MG63 (cell line): ENCODE measurements at places on chromosomes 5 and 9. TPM values are rescaled to one million over a fixed set of nuclear protein-coding genes. Genes with fewer than 3 reads are reported as not detected.

DNA sequence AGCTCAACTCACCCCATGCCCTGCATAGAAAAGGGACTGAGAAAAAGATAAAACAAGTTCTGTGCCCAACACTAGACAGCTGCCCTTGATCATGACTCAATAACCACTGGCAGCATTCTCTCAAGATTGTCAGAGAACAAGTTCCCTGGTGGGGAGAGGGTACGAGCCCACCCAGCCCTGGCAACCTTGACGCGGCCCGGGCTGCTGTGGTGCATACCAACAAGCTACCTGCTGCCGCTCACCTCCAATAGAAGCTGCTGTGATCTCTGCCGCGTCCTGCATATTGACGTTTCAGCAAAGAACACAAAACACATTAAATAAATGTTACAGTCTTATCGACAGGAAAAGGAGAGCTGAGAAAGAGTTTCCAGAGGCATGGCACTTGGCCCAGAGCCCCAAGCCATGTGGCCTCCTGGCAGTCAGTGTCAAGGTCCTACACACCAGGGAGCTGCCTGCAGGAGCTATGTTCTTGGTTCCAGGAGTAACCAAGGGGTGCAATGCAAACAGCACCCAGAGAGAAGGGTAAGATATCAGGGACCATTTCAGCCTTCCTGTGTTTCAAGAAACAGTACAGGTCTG is 28.3 kb downstream of the WHRN start:
- DNase-seq: no peak

DNA sequence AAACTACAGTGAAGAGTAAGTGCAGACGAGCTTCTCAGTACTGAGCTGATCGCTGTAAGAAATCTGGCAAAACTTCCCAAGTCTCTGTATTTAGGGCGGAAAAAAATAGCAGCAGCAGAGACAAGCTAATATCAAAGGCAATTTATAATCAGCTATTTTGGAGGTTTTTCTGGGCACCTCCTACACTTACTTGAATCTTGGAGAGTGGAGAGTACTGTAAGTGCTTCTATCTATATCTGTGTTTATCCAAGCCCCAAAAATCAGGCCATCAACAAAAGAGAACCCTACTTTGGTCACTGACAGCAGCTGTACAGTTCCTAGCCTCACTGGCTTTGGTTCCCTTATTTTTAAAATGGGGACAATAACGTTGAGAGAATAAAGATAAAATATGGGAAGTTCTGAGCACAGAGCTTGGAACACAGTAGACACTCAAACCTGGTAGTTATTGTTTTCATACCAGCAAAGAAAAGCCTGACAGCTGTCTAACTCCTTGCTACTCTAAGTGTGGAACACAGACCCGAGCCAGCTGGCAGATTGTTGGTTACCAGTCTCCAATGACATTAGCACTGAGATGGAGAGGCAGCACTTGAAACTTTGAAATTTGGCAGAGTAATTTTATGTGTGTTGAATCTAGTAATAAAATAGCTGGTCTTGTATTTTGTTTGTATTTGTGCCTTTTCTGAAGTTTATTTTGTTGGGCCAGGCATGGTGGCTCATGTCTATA is 96.0 kb upstream of the SLC28A3 start:
- DNase-seq: no peak

DNA sequence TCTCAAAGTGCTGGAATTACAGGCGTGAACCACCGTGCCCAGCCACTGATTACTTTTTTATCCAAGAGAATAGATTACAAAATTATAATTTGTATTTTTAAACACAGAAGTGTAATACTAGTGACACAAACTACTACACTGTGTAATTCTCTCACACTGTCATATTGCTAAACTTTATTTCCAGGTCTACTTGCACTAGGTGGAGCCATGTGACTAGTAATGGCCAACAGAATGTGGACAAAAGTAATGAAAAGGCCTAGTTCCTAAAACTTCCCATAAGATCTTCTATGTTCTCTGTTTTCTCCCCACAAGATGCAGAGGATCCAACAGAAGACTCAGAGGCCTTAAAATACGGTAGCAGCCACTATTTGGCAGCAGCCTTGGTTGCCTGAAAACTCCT is 27.3 kb downstream of the NADK2 start:
- DNase-seq: no peak

DNA sequence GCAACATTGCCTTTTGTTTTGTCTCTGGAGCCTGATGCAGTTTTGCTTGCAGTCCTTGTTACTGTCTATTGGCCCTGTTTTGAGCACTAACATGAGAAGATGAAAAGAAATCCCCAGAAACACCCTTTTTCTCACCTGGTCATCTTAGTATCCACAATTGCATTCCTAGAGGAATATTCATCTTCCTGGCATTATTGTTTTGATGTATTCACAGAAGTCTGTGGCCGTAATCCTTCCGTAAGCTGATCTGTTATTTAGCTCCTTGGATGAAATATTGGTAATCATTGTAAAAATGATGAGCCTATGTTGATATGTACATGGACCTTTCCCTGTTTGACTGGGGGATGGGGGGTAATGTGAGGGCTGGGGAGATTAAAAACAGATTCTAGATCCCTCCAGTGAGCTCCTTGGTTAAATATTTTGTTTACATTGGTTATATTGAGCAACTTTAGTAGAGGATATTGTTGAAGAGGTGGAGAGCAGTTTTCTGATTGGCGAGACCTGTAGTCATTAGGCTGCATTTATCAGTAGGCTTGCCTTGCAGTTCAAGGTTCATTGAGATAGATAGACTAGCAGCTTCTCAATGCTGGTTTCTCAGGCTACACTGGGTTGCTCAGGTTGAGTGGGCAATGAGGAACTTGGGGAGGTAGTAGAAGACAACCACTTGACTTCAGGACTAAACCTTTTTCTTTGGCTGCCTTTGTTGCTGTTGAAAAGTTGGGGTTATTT is 117.5 kb downstream of the MACIR start:
- no peak for DNase-seq

- DNase-seq: no peak
Measured at GRCh38 chr5:151313357-151313756, 9.8 kb upstream of the SLC36A3 start.

The TNC gene
- total RNA-seq: 3.0 and 4.2 TPM in 2 replicates
